Cerebellar nuclear complex (tissue), 1 donor: ENCODE measurements at places on chromosomes 7 and 10.
A peak's percentile ranks its signal among the peaks of the same experiment; 100 is the strongest.

DNA sequence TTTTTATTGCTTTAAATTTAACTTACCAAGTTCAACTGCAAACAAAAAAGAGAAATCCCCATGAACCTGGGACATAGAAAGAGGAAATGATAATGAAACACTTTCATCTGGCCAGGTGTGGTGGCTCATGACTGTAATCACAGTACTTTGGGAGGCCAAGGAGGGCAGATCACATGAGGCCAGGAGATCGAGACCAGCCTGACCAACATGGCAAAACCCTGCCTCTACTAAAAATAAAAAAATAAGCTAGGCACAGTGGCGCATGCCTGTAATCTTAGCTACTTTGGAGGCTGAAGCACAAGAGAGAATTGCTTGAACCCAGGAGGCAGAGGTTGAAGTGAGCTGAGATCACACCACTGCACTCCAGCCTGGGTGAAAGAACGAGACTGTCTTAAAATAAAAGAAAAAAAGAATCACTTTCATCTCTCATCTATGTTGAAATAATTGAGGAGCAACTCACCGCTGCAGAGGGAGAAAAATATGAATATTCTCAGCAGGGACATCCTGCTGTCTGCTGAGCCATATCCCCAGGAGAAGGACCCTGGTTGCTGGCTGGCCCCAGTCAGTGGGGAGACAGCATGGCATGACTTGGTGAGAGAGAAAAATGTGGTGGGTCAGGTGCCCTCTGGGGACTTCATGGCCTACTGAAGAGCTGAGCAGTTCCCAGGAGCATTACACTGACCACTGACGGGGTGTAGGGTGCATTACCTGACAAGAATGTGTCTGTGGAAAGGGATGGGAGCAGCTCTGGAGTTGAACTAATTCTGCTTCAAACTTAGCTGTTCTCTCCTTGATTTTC lies 22.8 kb upstream of the TARP start:
- no peak for DNase-seq

GRCh38 chr10:127860592-127860991 lies 32.1 kb downstream of the CLRN3 start:
- DNase-seq: no peak

DNA sequence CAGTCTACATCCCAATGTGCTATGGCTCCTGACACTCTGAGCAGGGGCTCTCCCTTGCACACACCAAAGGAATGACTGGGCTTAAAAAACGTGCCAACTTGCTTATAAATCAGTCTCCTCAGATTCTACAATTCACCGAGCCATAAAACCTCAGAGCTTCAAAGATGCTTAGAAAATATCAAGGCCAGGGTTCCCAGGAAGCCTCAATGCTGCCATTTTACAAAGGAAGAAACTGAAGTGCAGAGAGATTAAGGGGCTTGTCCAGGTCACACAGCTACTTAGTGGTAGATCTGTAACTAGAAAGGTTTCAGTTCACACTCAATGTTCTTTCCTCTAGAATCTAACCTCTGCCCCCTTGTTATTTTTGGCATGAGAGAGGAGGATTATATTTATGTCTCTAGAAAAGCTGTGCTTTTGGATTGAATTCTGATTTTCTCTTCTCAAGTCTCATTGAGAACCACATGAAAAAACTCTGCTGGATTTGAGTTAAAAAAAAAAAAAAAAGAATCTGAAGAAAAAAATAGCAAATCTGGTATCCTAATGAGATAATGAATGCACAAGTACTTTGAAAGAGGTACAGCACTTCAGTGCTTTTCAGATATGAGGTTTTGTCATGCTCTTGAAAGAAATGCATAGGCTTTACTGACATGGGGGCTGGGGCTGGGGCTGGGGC lies 22.3 kb upstream of the TSPAN33 start:
- no peak for DNase-seq

- no peak for DNase-seq
These were observed 54.6 kb downstream of the FHIP2A start for GRCh38 chr10:114876169-114876568.

GRCh38 chr10:129704786-129705525 lies 237.9 kb downstream of the MGMT start:
- no peak for DNase-seq

- no peak for DNase-seq
These were observed 8.7 kb upstream of the PSMG3 start for GRCh38 chr7:1578513-1578912.

DNA sequence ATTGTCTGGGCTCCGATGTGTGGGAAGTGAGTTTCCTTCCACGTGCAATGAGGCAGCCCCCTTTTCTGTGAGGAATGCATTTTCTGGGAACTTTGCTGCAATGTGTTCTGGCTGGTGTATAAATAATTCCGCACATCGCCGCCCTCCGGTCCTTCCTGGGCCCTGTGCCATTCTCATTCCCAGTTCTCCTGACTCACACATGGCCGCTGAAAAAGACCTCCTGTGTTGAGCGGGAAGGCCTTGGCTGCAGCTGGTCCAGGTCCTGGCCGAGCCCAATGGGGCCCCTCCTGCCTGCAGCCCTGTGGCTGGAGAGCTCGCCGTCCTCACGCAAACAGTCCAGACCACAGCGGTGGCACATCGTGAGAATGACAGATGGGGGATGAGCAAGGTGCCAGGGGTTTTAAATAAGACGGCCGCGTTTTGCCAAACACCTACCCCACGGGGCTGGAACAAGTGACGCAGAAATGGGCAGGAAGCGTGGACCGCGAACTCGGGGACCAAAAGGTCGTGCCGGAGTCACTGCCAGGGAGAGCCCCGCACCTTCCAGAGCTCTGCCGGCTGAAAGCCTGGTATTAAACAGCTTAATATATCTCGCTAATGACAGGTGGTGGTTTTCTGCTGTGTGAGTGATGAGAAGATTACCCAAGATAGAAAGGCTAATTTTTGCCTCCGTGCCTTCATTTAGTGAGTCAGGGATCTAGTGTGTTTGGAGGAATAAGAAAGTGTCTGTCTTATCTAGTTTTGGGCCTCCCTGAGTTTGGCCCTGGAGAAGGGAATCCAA lies 37.0 kb downstream of the FAM20C start:
- DNase-seq: no peak

DNA sequence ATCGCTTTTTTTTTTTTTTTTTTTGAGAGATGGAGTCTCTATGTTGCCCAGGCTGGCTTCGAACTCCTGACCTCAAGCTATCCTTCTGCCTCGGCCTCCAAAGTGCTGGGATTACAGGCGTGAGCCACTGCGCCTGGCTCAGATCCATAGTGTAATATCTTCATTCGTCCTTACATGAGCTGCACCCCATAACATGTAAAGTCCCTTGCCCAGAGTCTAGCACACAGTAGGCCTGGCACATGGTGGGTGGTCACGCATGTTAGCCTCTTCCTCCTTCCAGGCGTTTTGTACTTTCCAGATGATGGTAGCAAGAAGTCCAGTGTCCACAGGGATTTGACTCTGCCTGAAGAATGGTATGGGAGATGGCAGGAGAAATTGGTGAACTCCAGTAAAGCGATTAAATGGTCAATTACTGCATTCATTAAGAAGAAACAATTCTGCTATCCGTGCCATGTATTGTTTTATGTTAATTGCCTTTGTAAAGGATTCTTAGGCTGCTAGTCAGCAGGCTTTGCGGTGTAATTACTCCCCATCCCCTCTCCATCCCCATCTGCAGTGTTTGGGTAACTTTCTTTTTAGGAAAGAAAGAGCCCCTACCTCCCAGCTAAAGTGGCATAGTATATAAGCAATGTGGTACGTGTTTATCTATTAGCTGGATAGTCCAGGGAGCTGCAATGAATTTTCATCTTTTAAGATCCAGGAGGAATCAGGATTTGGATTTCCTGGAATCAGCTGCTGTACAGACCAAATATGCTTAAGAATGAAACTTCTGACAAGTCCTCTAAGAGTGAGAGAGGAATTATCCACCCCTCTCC lies 1.2 kb downstream of the TPST1 start:
- no peak for DNase-seq

GRCh38 chr7:33921216-33921938 lies 16.0 kb downstream of the BMPER start:
- DNase-seq: no peak

DNA sequence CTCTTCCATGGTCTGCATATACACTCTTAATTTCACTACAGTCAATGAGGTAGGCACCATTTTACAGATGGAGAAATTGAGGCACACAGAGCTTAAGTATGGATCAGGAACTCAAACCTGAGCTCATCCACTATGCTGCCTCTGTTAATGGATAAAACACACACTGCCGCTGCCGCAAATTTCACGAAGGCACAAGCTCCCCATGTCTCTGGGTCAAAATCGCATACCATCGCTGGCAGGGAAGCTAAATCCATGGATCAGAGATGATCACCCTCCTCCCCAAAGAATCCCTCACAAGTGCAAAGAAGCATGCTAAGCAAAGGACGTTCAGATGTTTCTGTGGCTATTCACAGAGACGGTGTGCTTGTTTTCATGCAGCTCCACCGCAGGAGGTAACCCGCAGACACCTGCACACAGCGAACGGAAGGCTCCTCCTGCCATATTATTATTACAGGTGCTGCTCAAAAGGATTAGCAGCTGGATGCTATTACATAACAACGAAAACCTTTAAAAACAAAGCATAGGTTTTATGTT lies 109.3 kb downstream of the UBE2H start:
- DNase-seq: no peak

DNA sequence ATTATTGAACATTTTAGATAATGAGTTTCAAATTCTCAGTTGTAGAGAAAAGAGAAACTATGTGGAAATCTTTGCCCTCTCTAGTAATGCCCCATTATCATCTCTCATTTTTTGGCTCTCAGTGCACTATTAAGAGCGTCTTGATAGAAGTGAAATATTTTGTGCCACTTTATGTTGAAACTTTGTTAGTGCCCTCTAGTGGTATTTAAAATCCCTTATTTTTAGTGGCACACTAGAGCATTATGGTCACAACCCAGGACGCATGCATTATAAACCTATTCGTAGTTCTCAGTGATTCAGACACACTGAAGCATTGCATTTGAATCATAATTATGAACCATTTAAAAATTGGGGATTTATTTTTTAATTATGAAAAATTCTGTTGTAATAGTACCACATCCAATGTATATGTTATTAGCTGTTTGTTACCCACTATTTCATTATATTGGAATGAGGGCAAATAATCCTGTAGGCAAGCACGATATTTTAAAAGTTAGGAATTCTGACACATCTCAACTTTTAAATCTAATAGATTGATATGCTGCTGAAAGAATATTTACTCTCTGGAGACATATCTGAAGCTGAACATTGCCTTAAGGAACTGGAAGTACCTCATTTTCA lies 21.9 kb downstream of the PDCD4 start:
- DNase-seq: peak; percentile 21

DNA sequence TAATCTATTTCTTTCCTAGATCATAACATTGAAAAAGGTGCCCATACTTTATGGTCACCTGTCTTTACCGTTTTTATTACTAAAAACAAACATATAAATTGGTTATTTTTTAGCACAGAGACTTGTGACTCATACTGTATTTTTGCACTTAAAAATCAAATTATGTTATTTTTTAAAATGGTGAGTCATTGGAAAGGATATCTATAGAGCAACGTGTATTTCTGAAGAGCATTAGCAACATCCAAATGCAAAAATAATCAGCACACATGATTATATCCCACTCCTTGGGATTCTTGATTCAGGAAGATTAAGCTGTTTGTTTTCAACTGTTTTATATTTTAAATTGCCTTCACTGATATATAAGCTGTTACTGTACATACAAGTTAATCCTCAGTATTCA lies 40.7 kb upstream of the FMC1 start:
- no peak for DNase-seq

- no peak for DNase-seq
These were observed 12.7 kb upstream of the LARP4B start for GRCh38 chr10:944034-944831.

- no peak for DNase-seq
These were observed 174.1 kb upstream of the TNRC18 start for GRCh38 chr7:5597772-5598171.

DNA sequence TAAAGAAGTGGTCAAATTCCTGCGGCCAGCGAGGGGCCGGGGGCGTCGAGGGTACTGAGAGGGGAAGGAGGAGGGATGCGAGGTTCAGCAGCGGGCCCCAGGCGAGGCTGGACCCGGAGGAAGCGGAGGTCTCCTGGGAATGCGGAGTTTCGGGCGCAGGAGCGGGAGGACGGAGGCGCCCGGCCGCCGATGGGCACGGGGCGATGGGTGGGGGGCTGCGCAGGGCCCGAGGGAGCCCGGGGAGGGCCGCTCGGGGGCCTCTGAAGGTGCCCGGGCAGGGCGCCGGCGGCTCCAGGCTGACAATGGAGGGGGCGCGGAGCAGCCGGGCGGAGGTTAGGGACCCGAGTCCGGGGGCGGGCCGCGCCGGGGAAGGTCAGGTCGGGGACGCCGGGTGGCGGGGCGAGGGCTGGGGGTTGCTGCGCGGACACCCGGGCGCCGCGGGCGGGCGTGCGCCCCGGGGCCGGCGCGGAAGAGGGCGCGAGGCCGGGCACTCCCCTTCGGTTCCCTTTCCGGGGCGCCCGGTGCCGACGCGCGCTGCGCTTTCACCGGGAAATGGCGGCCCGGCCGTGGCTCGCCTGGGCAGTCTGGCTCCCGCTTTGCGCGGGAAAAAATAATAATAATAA lies 683 bp downstream of the MACROH2A2 start:
- DNase-seq: no peak

GRCh38 chr7:66183700-66184099 lies 21.4 kb upstream of the TPST1 start:
- DNase-seq: no peak

DNA sequence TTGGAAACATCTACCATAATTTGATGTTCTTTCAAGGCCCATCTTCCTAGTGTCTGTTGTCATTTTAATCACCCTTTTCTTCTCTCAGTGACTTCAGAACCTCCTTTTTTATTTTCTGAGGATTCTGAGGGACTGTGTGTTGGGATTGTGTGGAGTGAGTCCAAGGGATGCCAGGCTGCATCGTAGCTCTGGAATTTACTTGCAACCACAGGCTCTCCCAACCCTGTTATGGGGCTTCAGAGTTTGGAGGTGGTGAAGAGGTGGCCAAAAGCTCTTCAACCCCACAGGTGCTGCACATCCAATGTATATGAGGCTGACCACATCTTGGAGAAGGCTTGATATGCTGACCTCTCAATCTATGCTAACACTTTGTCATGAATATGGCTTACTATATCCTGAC lies 79.5 kb upstream of the GPR141 start:
- no peak for DNase-seq

DNA sequence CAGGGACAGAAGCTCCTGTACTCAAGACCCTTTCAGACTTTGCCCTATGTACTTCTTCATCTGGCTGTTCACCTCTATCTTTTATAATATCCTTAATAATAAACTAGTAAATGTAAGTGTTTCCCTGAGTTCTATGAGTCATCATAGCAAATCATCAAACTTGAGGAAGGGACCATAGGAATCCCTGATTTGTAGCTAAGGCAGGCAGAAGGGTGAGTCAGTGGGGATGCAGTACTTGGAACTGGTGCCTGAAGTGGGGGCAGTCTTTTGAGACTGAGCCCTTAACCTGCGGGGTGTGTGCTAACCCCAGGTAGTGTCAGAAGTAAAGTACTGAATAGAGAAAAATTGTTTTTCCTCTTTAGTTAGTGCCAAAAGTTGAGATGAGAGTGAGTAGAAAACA lies 6.2 kb upstream of the TMEM243 start:
- no peak for DNase-seq

GRCh38 chr7:30348083-30348560 lies 63.7 kb downstream of the ZNRF2 start:
- no peak for DNase-seq
